Cerebellum (tissue), 4 donors: ENCODE measurements at places on chromosomes 1 and 21.

DNA sequence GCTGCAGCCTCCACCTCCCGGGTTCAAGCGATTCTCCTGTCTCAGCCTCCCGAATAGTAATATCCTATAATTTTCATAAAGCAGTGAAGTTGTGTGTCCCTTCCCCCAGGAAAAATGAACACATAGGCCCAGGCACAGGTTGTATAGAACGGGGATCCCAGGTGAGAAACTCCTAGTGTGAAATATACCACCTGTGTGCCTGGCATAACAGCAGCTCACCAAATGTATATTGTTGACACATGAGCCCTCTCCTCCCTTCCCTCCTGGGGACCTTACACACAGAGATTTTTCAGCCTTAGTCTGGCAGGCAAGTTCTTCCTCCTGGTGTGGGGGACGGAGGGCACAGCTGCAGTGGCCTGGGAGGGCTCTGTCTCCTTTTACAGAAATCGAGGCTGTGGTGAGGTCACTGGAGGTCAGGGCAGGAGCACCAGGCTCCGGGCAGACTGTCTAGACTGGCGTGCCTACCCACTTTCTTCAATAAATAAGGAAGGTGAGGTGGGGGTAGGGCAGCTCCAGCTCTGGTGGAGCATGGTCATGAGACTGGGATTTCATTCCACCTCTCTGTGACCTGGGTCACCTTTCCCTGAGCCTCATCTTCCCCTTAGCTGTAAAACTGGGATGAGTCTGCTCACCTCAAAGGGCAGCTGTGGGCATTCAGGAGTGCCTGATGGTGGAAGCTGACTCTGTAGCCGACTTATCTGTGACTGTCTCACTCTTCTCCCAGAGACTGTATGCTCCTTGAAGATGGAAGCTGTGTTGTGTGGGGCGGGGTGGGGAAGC, 14.3 kb downstream of the RCC1 start:
- no peak for DNase-seq

DNA sequence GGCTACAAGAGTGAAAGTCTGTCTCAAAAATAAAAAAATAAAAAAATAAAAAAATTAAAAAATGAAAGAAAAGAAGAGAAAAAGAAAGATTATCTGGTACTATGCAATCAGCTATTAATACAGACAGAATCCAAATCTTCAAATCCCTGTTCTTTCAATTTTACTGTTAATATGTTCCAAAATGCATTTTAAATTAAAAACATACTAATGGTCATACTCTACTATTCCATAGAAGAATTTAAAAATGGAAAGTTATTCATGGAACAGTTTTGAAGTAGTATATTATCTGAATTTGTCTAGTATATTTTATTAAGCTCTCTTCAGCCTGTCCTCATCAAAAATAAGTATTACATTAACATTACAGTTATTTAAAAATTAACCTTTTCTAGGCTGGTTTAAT, 430.1 kb downstream of the PTBP2 start:
- DNase-seq = no peak

DNA sequence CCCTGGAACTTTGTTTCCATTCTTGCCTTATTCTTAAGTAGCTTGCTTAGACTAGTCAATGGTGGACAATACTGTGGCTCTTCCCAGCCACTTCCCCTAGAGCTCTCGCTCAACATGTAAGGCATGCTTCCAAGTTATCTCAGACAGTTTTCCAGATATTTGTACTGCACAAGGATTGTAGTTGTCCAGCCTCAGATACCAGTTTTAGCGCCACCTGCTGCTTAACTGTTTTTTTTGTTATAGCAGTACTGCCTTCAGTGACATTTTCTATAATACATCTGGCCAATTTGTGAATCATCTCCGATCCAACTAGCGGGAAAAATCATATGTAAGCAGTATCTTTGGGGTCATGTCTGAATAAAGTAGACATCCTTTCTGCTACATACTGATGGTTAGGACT, 346.7 kb upstream of the ADGRL4 start:
- DNase-seq = no peak

DNA sequence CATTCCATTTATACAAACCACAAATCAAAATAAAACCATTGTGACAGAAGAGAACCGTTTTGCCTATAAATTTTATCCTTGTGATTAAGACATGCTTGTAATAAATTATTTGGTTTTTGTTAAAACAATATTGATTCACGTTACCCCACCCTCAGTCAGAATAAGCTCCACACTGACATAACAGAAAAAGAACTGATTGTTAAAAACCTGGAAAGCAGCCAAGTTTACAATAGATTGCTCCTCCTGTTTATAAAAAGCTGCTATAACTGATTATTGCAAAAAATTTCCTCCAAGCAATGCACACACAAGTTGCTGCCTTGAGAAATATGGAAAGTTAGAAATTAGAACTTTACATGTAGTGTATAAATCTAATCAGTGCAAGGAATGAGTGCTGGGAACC, 263.5 kb downstream of the SETD4 start:
- no peak for DNase-seq

- DNase-seq = no peak
Measured at GRCh38 chr1:168320800-168321450, 40.2 kb downstream of the TBX19 start.

DNA sequence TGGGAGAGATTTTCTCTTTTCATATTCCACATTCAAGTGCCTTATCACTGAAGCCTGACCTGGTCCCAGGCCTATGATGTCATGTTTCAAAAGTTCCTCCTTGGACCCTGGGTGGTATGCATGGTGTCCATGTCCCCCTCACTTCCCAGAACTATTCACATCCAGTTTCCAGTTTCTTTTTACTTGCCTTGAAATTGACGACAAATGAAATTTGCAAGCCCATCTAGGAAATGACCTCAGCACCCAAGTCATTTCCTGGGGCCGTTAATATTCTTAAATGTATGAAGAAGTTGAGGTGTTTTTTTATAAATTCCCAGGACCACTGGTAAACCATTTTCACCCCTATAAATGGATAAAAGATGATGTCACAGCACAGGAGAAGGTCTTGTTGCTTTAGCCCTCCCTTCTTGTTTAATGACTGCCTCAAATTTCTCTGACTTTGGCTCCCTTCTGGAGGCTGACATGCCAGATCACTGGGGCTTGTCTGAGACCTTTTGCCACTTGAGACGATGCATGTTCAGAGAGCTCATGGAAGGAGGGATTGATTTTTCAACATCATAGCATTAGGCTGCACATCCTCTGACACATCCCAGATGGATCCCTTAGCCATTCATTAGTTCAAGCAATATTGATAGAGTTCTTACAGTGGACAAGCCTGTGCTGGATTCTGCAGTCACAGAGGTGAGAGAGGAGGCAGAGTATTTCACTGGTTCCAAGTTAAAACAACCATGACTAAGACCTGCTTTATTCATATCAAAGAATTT, 221.3 kb downstream of the PLPP3 start:
- DNase-seq = no peak

- DNase-seq = no peak
Measured at GRCh38 chr1:197928849-197929336, 11.7 kb downstream of the LHX9 start.

DNA sequence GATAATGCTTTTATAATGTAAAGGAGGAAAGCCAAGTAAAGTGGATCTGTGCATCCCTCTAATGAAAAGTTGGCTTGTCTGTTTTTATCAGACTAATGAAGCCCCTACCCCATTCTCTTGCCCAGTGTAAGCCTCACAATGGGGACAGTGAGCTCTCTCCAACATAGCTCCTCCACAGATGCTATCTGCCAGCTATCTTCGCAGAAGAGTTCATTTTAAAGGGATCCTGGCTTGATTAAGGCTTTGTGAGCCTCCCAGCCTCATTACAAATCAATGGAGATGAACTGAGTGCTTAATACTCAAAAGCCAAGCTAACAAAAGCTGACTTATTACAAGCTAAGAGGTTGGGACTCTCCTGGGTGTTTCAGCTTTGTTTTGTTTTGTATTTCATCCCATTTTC, 514.7 kb downstream of the NUF2 start:
- no peak for DNase-seq

DNA sequence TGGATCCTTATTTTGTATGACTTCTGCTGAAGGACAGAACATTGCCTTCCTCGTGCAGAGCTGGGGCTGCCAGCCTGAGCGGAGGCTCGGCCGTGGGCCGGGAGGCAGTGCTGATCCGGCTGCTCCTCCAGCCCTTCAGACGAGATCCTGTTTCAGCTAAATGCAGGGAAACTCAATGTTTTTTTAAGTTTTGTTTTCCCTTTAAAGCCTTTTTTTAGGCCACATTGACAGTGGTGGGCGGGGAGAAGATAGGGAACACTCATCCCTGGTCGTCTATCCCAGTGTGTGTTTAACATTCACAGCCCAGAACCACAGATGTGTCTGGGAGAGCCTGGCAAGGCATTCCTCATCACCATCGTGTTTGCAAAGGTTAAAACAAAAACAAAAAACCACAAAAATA, 27.5 kb upstream of the KDM4A start:
- DNase-seq = no peak

GRCh38 chr1:23369335-23370013, at the start of gene ZNF436:
Gene ZNF436, minus strand, starts transcription at chr1:23369836. Its CDS starts 1,831 bp downstream, at chr1:23368005.
- peak; percentile 56 for DNase-seq

DNA sequence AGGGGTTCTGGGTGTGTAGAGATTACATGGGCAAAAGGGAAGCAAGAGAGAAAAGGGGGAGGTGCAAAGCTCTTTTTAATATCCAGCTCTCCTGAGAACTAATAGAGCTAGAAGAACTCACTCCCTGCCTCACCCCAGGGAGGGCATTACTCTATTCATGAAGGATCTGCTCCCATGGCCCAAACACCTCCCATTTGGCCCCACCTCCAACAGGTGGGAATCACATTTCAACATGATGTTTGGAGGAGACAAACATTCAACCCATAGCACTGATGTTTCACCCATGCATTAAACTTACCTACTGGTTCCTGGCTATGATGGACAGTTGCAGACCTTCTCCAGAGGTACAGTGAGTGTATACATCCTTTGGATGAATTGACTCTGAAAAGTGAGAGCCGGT, 7.3 kb upstream of the JUN start:
- DNase-seq = no peak

DNA sequence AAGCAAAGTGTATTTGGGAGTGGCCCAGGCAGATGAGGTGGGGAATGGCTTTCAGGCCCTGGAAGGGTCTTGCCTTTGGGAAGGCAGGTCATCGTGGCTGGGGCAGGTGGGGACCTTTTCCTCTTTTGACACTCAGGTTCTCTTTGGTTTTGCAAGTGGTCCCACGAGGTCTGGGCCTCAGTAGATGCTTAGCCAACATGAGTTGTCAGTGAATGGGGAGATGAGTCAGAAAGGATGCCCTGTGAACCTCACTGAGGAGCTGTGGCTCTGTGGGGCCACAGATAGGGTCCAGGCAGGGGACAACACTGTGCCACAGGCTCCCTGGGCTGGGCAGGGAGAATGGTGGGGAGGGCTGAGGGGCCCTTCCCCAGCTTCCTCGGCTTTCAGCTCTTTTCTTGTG, 19.0 kb downstream of the ARHGEF10L start:
- no peak for DNase-seq

GRCh38 chr21:41321211-41321907, 4.8 kb downstream of the FAM3B start:
- DNase-seq = no peak

- DNase-seq = peak; percentile 49
Measured at GRCh38 chr1:87334351-87335174, 5.9 kb downstream of the LMO4 start.

DNA sequence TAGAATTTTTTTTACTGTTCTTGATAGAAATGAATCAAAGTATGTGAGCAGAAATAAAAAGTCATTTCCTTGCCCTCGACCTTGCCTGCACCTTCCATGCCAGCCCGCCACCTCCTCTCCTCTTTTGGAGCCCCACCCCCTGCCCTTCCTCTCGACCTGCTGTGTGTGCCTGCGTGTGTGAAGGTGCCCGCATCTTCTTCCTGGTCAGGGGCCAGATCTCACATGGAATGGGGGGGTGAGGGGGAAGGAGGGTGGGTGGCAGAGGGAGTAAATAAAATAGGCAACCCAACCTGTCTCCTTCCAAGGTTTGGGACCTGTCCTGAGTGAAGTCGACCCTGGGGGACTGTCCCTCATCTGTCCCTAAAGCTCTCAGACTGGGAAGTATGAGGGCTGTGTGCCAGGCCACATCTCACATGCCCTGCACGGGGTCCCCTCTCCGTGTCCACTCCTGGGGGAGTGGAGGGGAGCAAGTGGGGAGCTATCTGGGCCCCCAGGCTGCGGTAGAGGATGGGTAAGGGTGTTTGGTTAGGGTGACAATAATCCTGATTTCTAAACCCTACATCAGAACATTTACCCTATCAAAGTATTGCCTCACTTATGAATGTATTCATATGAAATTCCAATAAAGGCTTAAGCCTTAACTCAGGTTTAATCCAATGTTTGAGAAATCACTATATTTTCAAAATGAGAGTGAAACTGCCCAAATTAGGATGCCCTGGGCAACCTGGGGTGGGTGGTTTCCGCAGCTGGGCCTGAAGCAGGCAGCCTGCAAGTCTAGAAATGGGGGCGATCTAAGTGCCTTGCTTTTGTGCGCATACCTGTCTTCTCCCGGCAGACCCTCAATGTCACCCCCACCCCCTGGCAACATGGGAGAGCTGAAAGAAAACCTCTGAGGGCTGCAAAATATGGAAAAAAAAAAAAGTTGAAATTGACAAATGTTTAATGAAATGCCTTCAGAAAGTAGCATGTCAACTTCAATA, 15.4 kb downstream of the AMPD2 start:
- no peak for DNase-seq

DNA sequence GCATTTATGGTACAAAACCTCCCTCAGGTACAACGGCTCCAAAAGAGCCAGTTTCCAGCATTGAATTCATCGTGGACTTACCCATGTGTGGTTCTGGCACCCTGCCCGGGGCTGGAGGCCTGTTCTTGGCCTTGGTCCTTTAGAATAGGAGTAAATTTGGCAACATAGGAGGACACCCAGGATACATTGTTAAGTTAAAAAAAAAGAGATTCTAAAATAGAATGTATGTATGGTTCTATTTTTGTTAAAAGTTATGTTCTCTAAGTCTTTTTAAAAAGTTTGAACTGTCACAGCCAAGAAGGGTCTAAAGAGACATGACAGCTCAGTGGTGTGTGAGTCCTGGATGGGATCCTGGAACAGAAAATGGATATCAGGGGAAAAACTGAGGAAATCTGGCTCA, 25.9 kb downstream of the EPHX1 start:
- DNase-seq = no peak

DNA sequence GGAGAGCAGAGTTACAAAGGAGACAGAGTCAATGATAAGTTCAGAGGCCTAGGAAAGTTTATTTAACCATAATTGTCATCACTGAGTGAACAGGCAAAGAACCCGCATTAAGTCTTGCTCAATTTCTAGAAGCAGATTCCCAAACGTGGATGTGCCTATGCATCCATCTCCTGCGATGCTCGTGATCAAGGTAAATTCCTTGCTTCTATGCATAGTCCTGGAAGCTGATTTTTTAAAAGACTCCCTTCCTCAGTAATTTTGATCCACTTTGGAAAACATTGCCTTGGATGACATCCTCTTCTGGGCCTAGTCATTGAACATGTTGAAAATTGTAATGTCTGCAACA, 116.4 kb downstream of the TNFSF18 start:
- DNase-seq = no peak

- no peak for DNase-seq
Measured at GRCh38 chr21:17775431-17776126, 43.6 kb downstream of the C21orf91 start.

DNA sequence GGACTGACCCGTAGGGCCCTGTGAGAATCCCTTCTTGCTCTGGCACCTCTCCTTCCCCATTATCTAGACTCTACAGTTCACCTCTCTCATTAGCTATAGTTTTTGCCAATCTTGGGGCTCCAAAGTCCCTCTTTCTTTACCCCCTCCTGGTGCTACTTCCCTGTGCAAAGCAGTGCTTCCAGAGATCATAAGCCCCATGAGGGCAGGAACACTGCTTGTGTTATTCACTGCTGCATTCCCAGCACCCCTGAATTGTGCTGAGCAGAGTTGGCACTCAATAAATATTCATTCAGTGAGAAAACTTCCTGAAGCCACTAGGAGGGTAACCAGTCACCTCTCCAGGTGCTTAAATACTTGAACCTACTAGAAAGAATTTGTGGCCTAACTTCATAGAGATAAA, 2.1 kb upstream of the H3-3A start:
- DNase-seq = no peak
